ENCODE measurements at places on chromosomes 5 and 9. TPM values are rescaled to one million over a fixed set of nuclear protein-coding genes. Genes with fewer than 3 reads are reported as not detected.

The PTAR1 gene
- 26.1 TPM for total RNA-seq

The THG1L gene
- 9.7 TPM for total RNA-seq

The GPR21 gene
- total RNA-seq, result 0.19 TPM

The PTGS1 gene
- total RNA-seq, result 135 TPM

The GPRIN1 gene
- total RNA-seq, result 2.2 TPM

The SLC23A1 gene
- total RNA-seq, result not detected

The C9 gene
- not detected for total RNA-seq

The IL4 gene
- total RNA-seq, result not detected

The BHMT2 gene
- 3.2 TPM for total RNA-seq

The PCDHB16 gene
- 1.0 TPM for total RNA-seq

The CD14 gene
- 1.3 TPM for total RNA-seq

The ERMP1 gene
- 8.1 TPM for total RNA-seq

The KYAT1 gene
- total RNA-seq, result 3.2 TPM

The RAB3C gene
- total RNA-seq, result not detected

The ST8SIA4 gene
- total RNA-seq, result 4.1 TPM
